M059J (cell line): ENCODE measurements at places on chromosomes 7 and 10.

GRCh38 chr7:151416941-151417315 is 7.1 kb upstream of the WDR86 start:
- DNase-seq, result no peak

DNA sequence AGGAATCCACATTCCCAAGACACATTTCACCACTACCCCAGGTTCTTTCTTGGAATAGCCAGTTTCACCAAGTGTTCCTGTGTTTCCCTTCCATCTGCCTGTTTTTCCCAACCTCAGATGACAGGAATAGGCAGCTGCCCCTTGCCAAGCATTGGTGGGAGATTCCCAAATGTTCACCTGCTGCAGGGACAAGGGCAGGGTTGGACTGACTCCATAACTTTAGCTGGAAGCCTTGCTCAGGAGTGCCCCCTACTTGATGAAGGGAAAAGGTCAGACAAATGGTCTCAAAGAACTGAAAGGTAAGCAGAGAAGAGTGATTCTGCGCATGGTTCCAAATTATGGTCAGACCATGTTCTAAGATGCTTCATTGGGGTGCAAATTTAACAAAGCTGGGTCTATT is 45.1 kb upstream of the LYZL1 start:
- no peak for DNase-seq

- DNase-seq, result no peak
Measured at GRCh38 chr7:38883706-38884105, 25.3 kb downstream of the VPS41 start.

DNA sequence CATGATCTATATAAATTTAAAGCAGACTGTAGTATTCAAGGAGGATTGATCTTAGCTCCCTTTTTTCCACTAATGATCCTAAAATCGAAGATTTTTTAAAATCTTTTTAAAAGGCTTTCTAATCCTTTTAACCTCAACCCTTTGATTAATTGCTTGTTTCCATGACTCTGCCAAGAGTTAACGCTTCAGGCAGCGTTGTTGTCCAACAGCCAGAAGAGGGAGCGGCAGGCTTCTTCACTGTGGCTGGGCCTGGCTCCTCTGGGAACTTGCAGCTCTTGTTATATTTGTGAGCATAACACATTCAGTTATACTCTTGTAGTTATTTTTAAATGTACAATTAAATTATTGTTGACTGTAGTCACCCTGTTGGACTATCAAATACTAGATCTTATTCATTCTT is 26.3 kb downstream of the CRCP start:
- DNase-seq, result peak; percentile 73

DNA sequence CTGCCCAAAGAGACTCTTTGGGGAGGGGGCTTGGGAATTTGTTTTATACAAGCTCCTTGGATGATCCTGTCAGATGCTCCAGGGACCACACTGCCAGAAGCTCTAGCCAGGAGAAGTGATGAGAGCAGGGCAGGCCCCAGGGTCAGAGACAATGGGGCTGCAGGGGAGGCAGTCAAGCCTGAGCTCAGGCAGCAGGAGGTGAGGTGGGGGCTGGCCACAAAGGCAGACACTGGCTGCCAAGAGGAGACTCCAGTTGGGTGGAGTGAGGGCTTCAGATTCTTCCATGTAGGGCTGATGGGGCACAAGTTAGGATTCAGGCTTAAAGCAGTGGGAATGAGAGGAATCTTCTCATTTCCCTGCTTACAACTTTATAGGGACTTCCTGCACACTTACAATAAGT is 35.6 kb upstream of the LOXL4 start:
- DNase-seq, result no peak

DNA sequence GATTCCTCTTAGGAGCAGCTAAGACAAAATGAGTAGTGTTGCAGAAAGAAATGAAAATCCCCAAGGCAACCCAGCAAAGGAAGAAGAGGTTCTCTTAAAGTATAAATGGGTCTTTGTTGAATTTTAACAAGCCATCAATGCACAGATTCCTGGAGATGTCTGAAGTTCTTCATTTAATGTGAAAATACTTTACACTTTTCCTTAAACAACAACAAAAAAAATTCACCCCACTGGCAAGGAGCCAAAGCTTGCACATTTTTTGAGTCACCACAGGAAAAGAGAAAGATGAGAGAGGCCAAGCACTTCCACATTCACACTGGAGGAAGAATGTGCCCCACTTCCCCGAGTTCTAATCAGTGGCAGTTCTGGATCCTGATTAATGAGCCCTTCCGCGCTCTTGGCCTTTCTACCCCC is 286.4 kb upstream of the MEOX2 start:
- DNase-seq, result peak; percentile 52

GRCh38 chr7:96136600-96137239 is 185.2 kb downstream of the SLC25A13 start:
- DNase-seq, result no peak

GRCh38 chr7:99739699-99740572 is 4.9 kb upstream of the CYP3A7 start:
- no peak for DNase-seq

GRCh38 chr7:151993977-151994676 is 31.3 kb upstream of the GALNT11 start:
- DNase-seq, result no peak

- no peak for DNase-seq
Measured at GRCh38 chr10:24340883-24341282, 131.9 kb downstream of the KIAA1217 start.

DNA sequence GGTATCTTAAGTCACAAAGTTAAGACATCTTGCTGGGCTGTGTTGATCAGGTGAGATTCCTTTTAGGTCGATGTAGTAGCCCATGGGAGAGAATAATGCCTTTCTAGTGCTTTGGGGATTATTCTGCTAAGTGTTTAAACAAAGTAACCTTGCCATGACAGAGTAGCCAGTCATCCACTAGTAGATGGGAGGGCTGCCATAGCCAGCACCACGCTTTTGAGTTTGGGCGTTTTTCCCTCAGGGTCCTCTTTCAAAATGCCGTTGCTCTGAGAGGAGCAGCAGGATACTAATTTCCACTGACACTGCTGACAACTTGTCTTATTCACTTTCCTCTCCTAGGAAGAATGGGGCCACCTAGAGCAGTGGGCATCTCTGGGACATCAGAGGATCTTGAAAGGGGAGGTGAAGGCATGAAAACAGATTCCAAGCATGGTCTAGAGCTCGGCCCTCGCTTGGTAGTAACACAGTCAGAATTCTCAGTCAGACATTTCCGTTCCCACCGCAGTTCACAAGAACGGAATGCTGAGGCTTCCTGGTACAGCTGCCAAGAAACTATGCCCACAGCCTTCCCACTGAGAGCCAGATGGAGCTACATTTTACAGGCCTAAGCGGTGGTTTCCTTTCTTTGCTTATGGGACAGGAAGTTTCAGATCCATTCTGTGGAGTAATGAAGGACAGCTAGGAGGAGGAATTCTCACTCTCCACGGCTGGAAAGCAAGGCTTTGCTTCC is 15.3 kb upstream of the RSU1 start:
- DNase-seq, result peak; percentile 90

DNA sequence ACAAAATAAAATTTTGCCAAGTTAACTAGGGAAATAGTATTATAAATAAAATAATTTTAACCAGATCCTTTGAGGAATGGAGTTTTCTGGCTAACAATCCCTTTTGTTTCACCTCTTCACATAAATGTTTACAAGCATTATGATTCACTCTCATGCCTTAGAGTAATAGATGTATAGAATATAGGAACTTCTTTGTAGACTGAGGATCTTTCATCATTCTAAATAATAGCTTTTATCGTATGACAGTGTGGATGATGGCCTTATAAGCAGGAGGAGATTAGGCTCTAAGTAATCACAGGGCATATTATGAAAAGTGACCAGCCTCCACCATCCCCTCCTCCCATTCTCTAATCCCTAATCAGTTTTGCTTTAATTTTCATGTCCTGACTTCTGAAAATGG is 13.5 kb downstream of the ING3 start:
- DNase-seq, result no peak

DNA sequence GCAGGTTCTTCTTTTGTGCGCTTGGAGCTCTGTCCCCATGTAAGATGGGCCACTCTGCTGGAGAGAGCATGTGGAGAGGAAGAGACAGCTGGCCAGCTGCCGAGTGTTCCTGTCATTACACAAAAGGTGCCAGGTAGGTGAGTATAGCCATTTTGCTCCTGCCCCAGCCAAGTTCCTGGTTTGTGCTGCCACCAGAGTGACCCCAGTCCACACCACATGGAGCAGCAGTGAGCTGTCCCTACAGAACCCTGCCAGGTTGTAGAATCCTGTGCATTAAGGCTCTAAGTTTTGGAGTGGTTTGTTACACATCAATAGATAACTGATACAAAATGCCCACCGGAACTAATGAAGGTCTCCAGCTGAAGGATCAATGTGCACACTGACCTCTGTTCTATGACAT is 84.6 kb upstream of the GHITM start:
- DNase-seq, result no peak

DNA sequence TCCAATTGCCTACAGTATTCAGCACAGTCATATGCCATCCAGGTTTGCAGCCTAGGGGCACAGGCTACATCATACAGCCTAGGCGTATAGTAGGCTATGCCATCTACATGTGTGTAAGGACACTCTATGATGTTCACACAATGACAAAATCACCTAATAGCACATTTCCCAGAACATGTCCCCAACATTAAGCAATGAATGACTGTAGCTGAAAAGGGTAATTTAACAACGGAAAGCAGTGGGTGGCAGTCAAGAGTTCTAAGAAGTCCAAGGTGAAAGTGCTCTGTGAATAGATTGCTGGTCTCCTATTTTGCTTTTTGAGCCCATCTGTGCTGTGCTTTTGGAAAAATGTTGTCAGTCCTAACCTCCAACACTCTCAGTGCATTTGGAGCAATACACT is 162.6 kb downstream of the KLF6 start:
- DNase-seq, result no peak

DNA sequence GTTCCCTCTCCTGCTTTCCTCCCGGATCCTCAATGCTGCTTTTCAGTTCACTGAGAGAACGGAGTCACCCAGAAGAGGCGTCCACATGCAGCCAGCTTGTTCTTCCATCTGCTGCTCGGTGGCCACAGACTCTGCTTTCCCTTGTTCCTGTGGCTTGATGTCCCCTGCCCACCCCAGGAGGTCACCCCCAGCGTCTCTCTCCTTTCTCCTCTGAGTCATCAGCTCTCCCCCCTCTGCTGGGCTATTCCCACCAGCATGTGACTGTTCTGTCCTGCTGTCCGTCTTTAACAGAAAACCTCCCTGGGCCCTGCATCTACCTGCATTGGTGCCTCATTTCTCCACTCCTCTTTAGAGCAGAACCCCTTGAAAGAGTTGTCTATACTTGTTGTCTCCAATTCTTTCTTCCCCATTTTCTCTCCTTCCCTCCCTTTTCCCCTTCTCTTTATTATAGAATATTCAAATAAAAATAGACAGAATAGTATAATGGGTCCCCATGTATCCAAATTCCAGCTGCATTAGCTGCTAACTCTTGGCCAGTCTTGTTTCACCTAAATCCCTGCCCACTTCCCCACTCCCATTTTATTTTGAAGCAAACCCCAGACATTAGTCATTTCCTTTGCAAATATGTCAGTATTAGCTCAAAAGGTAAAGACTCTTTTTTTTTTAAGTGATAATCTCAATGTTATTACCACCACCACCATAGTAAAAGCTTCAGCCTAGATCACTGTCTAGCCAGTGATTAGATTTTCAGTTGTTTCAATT is 4.1 kb downstream of the ZNF282 start:
- DNase-seq, result peak; percentile 58

GRCh38 chr10:95346715-95347401 is 56.1 kb upstream of the PDLIM1 start:
- DNase-seq, result peak; percentile 76

GRCh38 chr7:106190589-106191330 is 78.6 kb upstream of the SYPL1 start:
- DNase-seq, result peak; percentile 23

DNA sequence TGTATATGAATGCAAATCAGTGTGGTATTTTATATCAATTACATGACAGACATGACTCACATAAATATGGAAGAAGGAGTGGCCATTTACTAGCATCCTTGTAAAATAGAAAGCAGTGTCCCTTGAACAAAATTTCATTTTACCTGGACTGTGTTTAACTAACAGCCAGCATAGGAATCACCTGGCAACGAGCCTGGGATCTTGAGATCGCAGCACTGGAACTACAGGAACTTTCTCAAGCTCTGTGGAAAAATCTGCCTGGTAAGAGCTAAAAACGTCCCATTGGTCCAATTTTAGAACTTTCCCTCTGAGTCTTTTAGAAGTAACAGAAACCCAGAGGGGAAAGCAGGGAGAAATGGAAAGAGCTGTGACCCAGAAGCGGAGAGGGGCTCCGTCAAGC is 68.9 kb upstream of the AMPH start:
- DNase-seq, result peak; percentile 2

- no peak for DNase-seq
Measured at GRCh38 chr10:42149722-42150427, 488.5 kb downstream of the ZNF33B start.
